NCI-H345 (cell line): ENCODE measurements at places on chromosomes 7 and 10.
A peak's percentile ranks its signal among the peaks of the same experiment; 100 is the strongest.

DNA sequence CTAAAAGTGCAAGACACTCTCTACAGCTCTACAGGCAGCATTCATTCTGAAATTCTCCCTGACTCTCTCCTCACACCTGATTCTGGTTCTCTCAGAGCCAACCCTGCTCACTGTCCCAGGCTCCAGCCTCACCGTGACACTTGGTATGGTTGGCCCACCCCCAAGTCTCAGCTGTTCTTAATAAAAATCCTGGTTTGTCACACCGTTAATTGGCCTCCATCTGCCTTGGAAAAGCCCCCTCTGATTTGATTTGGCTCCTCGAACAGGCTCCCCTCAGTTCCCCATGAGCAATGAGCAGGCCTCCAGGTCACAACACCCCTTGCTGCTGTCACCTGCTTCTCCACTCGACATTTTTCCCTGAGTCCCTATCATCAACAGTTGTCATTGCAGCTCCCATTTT, 507.3 kb upstream of the AUTS2 start:
- DNase-seq = no peak

DNA sequence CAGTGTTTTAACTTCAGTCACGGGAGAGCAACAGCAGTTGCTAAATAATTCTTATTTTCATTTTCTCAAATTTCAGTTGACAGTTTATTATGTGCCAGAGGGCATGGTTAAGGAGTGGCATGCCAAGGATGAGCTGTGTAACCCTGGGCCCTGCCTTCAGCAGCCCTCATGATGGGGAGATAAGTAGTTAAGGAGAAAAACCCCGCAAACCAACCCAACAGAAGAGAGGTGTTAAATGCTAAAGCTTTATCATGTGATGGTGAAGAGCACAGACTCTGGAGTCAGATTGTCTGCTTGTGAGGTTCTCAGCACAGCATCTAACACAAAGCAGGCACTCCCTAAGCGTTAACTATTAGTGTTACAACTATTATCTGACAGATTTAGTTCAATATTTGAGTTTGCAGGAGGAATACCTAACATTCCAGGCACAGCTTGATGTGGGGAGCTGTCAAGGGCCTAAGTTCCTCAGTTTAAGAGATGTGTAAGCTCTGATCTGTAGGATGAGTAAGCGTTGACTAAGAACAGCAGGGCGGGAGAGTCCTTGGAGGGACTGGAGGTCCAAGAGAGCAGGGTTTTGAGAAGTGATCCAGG, 29.6 kb downstream of the STAM start:
- DNase-seq = no peak

DNA sequence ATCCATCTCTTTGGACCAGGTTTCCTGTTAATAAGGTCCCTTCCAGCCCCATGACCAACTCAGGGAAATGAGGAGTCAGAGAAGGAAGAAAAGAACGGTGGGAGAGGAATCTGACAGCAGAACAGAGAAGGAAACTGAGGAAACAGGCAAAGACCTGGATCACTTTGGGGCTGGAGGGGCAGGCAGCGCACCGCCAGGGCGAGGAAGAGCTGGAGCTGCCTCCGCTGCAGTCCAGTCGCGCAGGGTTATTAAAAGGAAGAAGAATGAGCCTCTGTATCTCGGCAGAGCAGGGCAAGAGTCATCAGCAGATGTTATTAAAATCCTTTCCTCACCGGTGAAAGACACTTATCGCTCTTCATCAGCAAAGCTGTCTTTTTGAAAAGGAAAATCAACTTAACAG, 37.7 kb upstream of the R3HCC1L start:
- DNase-seq = no peak

- peak; percentile 70 for DNase-seq
These were observed 685.3 kb upstream of the GALNT17 start for GRCh38 chr7:70446448-70447143.

GRCh38 chr10:71606257-71607081, 113.1 kb downstream of the C10orf105 start:
- DNase-seq = no peak

GRCh38 chr7:30309842-30310435, 25.5 kb downstream of the ZNRF2 start:
- DNase-seq = no peak

- no peak for DNase-seq
These were observed 115.8 kb downstream of the TMEM130 start for GRCh38 chr7:98753989-98754479.

GRCh38 chr10:92404612-92405418, 113.8 kb downstream of the MARCHF5 start:
- DNase-seq = no peak

GRCh38 chr7:138654616-138655015, 46.5 kb downstream of the SVOPL start:
- DNase-seq = no peak

GRCh38 chr10:119803264-119803663, 69.4 kb downstream of the MCMBP start:
- DNase-seq = no peak

- DNase-seq = no peak
These were observed 10.9 kb downstream of the FAM3C start for GRCh38 chr7:121385056-121385799.

GRCh38 chr10:46528675-46529615, 27.5 kb downstream of the GPRIN2 start:
- DNase-seq = no peak

DNA sequence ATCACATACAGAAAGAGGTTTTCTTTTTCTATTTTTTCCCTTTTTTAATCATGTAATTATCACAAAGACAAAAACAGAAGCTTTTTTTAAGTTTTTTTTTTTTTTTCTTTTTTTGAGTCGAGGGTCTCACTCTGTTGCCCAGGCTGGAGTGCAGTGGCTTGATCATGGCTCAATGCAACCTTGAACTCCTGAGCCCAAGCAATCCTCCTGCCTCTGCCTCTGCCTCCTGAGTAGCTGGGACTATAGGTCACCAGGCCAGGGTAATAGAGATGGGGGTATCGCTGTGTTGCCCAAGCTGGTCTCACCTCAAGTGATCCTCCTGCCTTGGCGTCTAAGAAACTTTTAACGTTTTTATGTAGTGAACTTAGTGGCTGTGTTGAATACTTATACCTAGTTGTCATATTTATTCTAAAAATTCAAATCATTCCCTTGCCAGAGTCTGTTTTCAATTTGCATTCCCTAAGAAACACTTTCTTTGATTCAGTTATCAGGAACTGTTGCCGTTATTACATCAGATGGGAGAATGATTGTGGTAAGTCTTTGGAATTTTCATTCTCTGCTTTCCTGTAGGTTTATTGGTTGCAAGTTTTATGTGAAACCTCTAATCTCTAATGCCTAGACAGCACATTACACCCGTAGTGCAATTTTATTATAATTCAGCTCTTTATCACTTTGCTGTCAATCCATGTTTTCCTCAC, 1.3 kb downstream of the LSM8 start:
- no peak for DNase-seq

- no peak for DNase-seq
These were observed 309.7 kb downstream of the EXOC4 start for GRCh38 chr7:133562621-133563020.

GRCh38 chr7:18685971-18686370, 190.4 kb downstream of the HDAC9 start:
- DNase-seq = no peak

DNA sequence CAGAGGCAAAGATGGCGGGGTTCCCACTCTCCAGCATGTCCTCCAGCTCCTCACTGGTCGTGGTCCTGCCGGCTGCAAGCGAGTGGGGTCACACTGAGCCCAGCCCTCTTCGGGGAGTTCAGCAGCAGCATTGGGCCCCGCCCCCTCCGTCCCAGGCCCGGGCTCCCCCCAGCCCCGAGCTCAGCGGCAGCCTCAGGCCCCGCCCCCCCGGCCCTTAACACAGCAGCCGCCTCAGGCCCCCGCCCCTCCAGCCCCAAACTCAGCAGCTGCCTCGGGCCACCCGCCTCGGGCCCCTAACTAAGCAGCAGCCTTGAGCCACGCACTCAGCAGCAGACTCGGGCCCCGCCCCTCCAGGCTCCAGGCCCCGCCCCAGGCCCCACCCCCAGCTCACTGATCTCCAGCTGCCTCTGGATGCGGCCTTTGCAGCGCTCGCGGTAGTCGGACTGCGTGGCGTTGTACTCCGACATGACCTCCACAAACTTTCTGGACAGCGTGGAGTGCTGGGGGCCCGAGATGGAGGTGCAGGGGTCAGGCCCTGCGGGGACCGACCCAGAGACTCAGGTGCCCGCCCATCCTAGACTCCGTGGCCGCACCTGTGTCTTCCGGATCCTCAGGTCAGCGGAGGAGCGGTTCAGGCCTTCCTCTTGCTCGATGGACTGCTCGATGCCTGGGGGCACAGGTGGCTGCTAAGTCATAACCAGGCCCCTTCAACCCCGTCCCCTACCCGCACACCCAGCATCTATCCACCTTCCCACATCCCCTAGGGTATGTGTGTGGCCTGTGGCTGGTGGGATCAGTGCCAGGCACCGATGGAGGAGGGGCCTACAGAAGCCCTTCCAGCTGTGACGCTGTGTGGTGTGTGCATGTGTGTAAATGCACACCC, 15.5 kb downstream of the STX1A start:
- DNase-seq = no peak

DNA sequence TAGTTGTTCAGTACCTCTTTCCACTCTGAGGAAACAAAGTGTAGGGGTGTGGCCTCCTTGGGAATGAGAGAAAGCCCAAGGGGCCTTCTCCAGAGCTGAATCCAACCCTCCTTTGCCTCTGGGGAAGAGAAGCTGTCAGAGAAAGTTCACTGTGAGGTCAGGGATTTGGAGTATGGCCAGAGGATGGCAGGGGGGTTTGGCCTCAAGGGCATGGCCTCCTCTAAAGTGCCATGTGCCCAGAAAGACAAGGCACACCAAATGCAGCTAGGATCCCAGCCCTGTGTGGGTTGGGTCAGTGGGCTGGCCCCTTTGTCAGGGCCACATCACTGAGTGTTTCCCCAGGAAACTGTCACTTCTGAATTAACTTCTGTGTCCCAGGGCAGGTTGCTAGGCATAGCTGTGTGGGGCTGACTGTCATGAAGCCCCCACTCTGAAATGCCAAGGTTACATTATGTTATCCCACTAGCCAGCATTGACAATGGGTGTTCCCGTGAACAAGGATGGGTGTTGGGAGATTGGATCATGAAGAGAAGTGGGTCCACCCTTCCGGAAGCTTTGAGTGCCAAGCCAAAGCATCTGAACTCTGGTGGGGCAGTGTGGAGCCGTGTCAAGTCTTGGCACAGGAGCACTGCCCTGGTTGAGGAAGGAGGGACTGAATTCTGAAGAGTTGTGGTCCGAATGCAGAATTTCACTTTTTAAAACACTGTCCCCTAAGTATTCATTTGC, 123.3 kb downstream of the ZMIZ1 start:
- DNase-seq = no peak

GRCh38 chr10:63464402-63465292, 1.1 kb downstream of the JMJD1C start:
- DNase-seq = no peak

DNA sequence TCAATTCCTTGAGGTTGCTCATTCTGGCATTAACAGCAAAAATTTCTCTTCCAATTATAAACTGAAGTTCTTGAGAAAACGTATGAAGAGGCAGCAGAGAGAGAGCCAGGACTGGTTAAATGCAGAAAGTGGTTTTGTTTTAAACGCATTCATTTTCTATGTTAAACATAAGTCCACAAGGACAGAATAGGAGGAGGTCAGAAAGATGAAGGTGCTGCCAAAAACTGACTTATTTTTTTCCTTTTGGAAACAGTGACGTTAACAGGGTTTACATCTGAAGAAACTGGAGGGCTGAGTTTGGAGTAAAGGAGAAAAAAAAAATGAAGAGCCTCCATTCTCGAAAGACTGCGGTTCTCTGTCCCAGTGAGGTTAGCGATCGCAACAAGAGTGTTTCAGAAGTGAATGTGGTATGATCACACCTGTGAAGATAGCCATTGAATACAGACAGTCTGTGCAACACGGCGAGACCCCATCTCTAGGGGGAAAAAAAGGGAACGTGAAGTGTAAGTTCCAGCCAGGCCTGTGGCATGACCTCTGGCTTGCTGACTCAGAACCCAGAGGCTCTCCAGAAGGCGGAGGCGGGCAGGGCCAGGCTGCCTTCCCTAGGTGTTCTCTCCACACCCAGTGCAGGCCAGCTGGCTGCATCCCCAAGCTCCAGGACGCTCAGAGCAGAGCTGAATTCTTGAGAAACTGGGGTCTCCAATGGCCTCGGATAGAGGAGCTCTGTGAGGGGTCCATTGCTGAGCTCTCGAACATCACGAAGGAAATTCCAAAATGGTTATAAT, 84.0 kb downstream of the CHST15 start:
- DNase-seq = no peak

DNA sequence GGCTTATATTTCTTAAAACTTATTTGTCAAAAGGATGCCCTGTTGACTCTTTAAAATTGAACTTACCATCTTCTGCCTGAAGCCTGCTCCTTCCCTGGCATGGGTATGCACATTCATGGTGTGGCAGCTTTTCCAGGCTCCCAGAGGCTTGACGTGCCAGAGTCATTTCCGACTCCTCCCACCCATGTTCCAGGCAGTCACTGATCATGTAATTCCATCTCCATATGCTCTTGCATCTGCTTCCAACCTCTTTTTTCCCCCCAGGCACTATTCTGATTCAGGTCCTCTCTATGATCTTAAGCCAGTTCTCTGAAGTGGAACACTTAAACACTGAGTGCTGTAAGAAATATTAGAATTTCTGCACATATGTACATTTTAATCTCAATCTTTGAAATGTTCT, 82.2 kb downstream of the CFAP58 start:
- DNase-seq = no peak

- DNase-seq = peak; percentile 30
These were observed 119.1 kb downstream of the PHTF2 start for GRCh38 chr7:77917500-77918262.

DNA sequence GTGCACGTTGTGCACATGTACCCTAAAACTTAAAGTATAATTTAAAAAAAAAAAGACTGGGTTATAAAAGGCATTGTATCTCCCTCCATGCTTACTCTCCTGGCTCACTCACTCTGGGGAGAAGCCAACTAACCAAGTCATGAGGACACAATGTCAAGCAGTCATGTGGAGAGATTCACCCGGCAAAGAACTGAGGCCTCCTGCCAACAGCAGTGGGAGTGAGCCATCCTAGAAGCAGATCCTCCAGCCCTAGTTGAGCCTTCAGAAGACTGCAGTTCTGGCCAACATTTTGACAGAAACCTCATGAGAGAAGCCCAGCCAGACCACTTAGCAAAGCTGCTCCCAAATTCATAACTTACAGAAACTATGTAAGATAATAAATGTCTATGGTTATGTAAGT, 521.7 kb upstream of the FZD8 start:
- DNase-seq = no peak

GRCh38 chr10:124632566-124632965, 111.6 kb downstream of the FAM53B start:
- DNase-seq = no peak

DNA sequence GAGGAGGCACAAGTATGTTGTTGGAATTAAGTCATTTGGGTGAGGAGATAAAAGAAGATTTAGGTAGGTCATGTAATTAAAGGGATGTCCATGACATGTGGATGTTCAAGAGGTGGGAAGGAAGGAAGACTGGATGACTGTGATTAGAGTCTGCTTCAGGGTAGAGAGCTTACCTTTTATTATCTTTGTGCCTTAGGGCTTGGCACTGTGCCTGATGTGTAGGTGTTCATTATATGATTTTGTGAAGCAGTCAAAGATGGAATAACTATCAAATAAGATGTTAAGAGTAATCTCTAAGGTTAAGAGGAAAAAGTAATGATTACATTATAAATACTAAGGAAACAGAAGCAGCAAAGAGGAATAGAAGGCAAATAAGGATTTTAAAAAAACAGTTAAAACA, 97.8 kb downstream of the CDK14 start:
- no peak for DNase-seq
